Stimulated activated CD4-positive, alpha-beta T cell treated with anti-CD3 and anti-CD28 coated beads, Interleukin-4, amount 100 ng/mL, for 24 hours (primary cell): ENCODE measurements at places on chromosomes 11 and 22.

DNA sequence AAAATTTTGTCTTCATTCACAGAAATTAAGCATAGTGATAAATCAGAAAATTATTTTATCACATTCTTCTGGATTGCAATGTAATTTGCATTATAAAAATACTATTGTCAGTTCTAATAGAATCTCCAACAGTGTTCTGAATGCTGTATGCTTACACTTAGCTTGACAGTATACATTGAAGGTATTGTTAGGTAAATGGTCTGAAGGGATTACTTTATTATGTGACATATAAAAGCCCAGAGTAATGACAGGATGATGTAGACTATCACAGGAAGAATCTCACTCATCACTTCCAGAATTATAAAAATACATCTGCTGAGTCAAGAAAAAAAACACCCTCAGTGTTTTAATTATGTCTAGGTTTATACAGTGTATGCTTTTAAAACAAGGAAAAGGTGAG lies 1532.5 kb upstream of the RAG2 start:
- DNase-seq = no peak

GRCh38 chr11:34501949-34502348 lies 11.6 kb downstream of the ELF5 start:
- no peak for DNase-seq

- no peak for DNase-seq
These were observed 19.7 kb upstream of the ALX4 start for GRCh38 chr11:44329472-44330230.

DNA sequence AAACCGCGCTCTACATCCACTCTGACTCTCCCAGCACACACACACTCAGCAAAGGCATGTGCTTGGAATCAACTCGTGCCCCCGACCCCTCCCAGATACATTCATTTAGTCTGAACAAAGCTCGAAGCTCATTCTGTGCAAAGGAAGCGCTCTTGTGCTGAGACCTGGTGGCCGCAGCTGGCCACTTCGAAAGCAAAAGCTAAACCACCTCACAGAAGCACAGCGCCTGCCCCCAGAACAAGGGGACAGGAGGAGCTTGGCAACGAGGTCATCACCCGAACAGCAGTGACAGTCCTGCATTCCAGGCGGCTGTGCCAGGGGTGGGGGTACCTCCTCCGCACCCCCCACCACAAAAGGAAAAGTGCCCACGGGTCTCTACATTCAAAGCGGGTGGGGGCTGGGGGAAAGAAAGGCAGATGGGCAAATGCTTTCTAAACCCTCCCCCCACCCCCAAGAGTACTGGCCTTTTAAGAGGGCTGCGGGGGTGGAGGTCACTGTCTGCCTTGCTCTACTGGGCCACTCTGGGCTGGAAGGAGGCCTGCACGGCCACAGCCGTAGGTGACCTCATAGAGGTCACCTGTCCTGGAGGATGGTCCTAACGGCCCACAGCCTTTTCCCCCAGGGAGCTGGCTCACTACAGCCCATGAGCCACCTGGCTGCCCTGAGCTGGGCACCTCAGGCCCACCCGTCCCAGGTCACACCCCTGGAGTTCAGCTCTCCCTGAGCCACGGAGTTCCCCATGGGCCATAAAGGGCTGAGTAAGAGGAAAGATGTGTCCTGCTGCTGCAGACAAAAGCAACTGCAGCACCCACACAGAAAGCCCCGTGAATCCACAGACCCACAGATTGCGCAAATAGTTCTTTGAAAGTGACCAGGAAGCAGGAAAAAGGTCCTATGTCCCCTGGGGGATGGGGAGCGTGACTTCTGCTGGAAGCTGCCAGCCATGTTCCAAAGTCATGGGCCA lies 21.3 kb downstream of the CBX7 start:
- no peak for DNase-seq

- no peak for DNase-seq
These were observed 47.0 kb downstream of the CSTPP1 start for GRCh38 chr11:46983598-46983997.

- DNase-seq = no peak
These were observed 77.4 kb downstream of the MN1 start for GRCh38 chr22:27724157-27724556.

GRCh38 chr22:47022075-47022473 lies 259.6 kb downstream of the TBC1D22A start:
- DNase-seq = no peak

DNA sequence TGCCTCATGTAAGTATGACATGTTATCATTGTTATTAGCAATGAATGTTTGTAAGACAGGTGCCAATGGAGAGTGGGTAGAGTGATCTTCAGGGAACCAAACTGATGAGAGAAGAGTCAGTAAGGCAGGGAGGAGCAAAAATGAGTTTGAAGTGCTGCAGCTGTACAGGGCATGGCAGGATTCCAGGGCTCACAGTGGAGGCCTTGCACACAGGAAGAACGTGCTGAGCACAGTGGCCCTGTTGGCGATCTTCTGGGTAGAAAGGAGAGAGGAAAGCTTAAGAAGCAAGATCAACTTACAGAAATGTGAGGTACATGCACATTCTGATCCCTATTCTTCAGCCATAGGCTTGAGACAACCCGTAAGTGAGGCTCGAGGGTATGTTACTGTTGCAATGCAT lies 219.3 kb upstream of the TMEM45B start:
- no peak for DNase-seq

GRCh38 chr11:76232026-76232665 lies 25.8 kb upstream of the WNT11 start:
- DNase-seq = peak; percentile 23

GRCh38 chr11:34337016-34337415 lies 20.8 kb downstream of the ABTB2 start:
- no peak for DNase-seq

DNA sequence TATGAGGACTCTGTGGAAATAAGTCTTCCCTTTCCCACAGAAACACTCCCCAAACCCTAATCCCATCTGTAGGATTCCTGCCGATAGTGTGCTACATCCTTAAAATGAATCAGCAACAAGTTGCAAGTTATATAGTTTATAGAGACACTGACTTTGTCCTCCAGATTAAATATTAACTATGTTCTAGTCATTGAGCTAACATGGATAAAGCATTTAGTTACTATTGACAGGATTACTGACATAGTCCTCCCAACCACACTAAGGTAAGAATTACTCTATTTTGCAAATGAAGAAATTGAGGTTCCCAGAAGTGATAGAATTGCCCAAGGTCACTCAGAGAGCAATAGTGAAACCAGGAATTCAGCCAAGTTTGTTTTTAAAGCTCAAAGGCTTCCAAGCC lies 1.9 kb downstream of the OR52M1 start:
- no peak for DNase-seq

DNA sequence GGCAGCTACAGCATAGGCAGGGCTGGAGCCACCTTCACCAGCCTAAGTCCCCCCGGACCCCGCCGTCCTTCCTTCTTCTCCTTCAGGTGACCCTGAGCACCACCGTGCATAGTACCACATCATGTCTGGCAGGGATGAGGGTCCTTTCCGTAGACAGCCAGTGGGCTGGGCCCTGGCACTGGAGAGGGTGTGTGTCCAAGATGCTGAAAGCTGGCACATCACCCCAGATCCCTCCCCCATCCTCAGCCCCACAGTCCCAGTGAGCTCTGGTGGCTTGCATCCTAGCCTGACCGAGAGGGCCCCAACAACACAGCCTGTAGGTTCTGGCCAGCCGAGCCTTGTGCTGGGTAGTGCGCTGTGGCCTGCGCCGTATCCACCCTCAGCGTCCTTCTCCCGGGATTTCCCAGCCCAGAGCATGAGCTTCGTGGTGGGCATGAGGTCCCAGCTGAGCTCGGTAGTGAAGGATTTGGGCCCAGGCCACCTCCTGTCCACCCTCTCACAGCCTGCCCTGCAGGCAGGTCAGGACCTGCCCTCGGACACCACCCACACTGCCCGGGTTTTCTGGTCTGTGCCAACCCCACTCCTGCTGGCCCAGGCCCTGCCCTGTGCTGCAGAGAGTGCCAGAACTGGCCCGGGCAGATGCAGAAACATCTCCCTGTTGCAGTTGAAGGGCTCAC lies 1124.3 kb downstream of the BRD1 start:
- no peak for DNase-seq

DNA sequence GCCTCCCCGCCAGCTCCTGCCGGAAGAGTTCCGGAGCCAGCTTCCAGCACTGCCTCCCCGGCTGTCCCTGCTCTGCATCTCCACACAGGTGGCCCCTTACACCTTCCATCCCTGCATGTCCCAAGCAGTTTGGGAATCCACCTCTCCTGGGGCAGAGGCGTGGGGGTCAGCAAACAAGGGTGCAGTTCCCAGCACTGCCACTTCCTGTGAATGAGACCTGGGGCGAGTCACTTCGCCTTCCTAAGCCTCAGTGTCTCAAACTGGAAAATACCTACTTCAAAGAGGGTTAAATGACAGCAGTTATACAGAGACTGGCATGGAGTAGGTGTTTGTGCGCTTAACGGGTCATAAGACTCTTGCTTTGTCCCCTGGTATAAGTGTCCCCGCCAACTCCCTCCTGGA lies 5.2 kb downstream of the CYTH4 start:
- DNase-seq = no peak

DNA sequence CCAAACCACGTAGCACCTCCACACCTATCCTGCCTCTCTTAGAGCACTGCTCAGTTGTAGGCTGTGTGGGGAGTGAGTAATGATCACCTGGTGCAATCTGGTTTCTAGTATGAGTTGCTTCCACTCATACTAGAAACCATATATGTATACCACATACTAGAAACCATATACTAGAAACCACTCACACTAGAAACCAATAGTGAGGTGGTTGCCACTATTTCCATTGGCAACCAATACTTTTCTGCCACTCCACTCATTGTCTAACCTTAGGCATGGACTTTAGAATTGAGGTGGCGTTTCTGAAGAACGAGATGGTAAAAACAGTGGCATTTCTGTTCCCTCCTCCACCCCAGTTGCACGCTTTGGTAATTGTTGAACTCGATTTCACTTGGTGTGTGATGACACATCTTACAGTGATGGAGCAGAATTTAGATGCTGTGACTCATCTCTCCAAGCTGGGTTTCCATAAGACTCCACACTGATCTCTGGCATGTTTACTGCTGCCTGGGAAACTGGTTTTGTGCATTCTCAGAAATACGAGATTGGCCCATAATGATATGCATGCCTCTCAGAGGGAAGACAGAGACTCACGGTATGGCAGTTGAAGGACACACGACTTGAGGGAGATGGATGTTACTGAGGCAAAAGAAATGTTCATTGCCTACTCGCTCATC lies 82.9 kb downstream of the KIRREL3 start:
- peak; percentile 13 for DNase-seq

DNA sequence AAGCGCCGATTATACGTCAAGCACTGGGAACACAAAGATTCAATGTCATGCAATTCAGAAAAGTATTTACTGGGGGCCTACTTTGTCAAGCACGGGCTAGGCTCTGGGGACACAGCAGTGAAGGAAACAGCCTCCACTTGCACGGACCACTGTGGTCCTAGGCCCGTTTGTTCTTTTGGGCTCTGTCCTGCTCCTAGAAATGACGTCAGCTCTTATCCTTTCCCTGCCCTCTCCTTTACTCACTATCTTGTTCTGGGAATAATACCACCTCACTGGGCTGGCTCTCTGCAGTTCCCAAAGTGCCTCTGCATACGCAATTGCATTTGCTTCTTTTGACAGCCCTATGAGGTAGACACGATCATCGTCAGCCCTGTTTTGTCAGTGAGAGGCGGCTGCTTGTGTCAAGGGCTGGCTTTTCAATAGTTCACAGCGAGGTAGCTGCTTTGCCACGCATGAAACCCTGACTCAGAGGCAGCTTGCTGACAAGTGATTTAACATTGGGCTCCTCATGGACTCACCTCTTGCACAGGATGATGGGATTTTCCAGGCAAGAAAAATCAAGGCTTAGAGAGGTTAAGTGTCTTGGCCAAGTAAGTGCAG lies 22.9 kb upstream of the IGSF22 start:
- no peak for DNase-seq

GRCh38 chr11:79438631-79439409 lies 2.0 kb downstream of the TENM4 start:
- DNase-seq = no peak

DNA sequence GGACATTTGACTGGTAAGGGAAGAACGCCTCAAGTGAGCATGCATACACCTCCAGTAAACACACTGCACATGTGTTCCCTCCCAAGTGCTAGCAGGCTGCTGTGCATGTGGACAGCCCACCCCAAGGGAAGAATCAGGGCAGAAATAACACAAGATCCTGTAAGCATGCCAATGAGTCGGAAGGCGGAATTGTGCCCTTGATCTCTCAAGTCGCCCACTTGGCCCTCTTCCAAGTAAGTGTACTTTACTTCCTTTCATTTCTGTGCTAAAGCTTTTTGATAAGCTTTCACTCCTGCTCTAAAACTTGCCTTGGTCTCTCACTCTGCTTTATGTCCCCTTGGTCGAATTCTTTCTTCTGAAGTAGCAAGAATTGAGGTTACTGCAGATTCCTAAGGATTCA lies 139.6 kb downstream of the TRPC6 start:
- no peak for DNase-seq

GRCh38 chr11:123841174-123841573 lies 35.0 kb upstream of the OR6M1 start:
- no peak for DNase-seq

DNA sequence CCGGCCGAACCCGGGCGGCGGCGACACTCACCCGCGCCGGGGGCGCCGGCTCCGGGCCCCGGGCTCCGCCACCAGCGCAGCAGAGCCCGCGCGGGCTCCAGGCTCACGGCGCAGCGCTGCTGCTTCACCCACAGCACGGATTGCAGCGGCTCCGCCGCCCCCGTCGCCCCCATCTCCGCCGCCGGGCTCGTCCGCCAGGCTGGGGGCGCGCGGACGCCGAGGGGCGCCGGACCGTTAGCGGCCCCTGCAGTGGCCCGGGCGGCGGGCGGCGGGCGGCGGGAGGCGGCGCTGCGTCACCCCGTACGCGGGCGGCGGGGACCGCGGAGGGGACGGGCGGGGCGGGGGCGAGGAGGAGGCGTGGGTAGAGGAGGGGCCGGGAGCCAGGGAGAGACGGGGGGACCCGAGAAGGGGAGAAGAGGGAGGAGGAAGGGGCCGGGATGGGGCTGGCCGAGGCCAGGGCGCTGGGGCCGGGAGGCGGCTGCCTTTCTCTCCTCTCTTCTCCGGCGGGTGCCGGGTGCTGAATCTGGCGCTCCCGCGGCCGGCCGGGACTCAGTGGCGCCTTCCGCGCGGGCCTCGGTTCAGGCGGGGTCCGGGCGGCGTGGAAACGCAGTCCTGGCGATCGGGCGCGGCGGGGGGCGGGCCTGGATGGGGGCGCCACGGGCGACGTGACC lies at the start of gene CERK:
CERK (minus strand) TSS at position 277 of the 671 bp plus-strand sequence; CDS start at position 173, 104 bp downstream.
- peak; percentile 60 for DNase-seq

DNA sequence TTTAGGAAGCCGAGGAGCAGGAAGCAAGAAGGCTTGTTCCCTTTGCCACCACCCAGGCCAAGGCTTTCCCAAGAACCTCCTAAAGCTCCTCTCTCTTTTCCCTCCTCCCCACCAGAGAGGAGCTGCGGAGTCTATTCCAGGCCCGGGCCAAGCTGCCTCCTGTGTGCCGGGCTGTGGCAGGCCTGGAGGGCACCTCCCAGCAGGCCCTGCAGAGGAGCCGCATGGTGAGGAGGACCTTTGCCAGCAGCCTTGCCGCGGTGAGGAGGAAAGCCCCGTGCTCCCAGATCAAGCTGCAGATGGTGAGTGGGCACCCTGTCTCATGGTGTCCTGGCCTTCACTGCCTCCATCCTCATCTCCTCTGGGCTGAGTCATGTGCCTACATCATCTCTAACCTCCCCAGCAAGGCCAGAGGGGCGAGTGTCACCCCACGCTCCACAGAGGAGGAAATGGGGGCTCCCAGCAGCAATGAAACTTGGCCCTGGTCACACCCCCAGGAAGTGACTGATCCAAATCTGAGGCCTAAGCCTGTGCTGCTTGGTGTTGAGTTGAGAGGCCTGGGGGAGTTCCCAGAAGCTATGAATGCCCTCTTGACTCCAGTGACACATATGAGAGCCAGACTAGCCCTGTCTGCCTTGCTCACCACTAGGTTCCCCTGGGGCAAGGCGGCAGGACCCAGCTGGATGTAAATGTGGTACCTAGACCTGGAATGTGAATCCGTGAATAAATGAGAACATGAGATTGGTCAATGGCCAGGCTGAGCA lies 104.2 kb downstream of the MYO18B start:
- no peak for DNase-seq
